ENCODE measurements at places on chromosomes 12 and 14.

DNA sequence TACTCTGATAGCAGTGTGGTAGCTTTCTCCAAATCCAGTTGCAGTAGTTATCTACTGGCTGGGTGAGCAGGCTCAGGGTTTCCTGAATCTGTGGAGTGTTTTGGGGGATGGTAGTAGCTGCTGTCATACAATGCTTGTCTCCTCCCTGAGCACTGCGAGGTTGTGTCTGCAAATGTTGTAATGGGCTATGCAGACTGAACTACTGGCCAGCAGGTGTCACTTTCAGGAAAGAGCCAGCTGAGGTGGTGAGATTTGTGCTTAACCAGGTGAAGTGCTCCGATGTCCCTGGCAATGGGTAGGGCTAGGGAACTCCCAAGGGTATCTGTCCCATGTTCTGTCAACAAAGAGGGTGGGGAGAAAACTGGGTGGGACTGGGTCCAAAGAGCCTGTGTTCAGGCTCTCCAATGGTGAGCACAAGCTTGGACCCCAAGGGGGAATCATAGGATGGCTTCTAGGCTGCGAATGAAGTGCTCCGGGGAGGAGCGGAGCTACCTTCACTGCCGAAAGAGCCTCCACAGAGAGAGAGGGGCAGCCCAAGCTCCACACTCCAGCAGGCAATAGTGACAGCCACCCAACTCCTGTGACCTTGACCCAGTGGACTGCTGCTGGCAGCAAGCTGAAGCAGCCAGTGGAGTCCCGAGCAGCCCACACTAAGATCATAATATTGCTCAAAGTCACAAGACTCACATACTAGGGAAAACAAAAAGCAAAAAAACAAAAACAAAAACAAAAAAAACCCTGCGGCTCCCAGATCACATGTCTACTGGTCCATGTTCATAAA lies 1324.0 kb upstream of the USP15 start:
- no peak for DNase-seq

DNA sequence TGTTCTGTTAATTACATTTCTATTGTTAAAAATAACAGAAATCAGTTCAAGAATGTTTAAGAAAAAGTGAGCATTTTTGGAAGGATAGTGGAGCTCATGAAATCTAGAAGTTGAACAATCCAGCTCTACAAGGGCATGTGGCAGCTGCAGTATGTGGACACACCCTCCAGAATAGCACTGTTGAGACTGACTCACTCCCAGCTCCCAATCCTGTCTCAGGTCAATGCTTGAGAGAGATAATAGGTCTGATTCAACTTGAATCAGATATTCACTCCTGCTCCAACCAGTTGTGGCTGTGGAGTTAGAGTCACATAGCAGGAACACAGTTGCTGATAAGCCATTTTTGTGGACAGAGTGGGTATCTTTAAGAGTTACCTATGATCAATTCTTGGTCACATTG lies 113.0 kb upstream of the NTF3 start:
- DNase-seq: no peak

DNA sequence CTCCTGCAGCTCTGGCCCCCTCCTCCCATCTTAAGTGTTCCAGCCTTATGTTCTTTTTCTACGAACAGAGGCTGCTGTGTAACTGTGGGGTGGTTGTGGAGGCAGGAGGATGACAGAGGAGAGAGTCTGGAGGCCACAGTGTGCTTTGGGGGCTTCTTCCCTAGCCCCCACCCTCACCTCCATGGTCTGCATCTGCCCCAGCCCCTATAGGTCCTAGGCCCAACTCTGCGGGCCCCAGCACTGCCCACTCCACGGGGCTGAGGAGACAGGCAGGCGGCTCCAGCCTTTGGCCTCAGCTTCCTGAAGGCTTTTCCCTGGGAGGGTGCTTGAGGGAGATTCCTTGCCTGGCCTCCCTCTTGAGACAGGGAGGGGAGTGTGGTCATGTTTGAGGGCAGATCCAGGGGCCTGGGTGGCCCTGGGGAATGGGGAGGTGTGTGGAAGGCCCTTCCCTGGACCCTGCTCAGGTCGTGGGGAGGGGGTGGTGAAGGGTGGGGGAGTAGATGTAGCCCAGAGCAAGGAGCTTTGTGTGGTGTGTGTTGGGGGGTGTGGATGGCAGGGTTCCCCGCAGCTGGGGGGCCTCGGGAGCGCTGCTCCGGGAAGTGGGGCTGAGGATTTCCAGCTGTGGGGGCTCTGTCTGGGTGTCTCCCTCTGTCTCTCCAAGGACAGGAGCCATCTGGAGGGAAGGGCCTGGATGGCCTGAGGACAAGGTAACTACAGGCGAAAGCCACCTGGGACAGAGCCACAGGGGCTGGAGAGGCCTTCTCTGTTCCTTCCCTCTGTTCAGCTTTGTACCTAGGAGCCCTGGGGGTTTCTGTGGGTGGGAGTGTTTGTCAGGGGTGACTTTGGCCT lies 1.1 kb downstream of the SMIM41 start:
- DNase-seq: no peak

DNA sequence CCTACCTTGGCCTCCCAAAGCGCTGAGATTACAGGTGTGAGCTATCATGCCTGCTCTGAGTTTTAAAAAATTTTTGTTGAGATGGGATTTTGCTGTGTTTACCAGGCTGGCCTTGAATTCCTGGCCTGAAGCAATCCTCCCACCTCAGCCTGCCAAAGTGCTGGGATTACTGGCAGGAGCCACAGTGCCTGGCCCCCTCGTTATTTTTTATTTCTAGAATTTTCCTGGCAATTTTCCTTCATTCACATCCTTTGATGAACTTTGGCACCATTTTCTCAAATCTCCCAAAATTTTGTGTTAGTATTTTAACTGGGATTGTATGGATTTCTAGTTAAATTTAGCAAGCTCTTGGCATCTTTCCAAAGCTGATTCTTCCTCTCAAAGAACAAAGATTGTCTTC lies 24.6 kb upstream of the SCARB1 start:
- no peak for DNase-seq

DNA sequence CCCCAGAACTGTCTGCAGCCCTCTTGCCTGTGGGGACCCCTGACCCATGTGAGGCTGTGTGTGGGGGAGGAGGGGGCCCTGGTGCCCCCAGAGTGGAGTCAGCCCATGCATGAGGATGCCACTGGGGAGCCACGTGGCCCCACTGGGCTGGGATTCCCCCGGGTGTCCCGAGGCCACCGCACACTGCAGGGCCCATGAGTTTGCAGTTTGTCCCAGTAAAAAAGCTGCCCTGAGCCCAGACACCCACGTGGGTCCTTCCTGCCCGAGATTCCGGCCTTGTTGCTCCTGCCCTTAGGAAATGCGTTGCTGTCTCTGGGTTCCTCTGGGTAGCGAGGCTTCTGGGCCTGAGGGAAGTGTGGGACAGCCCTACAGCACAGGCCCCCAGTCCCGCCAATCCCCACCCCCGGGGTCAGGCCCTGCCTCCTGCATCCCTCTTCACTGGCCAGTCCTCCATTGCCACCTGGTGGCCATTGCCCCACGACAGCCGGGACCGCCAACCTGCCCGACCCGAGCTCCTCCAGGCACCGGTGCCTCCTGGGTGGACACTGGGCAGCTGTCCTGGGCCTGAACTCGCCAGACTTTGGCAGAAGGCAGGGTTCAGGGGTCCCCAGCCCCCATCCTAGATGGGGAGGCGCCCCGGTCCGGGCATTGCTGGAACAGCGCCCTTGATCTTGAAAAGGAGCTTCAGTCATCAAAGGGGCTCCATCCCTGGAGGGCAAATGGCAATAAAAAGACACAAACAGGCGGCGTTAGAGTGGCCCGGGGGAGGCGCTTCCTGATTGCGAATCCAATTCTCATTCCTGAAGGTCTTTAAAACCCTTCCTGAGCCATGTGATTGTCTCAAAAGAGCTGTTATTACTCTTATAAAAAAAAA lies 15.6 kb upstream of the C14orf180 start:
- peak; percentile 22 for DNase-seq

DNA sequence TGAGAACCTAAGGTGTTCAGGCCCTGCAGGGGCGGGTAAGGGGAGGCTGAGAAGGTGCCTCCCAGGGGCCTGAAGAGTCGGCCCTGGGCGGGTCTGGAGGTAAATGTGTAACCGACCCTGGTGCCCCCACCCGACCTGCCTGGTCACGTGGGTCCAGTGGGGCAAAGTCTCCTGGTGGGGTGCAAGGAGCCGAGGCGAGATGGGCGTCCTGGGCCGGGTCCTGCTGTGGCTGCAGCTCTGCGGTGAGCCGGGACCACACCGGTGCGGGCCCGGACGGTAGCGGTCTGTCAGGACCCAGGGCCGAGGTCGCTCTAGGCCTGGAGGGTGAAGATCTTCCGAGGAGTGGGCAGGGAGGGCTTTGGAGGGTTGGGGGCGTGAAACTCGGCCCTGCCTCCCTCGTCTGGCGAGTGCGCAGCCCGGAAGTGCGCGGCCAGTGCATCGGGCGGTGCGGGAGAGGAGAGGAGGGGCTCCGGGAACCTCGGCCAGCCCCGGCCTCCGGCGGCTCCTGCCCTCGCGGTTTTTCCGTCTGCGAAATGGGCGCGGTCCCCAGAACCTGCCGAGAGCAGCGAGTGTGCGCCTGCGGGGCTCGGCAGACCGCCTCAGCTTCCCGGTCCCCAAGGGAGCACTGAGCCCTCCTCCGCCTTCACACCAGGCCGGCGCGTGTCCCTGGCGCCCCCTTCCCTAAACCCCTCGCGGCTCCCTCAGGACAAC lies at the start of gene AMN:
Gene AMN, plus strand, starts transcription at position 174 of the 711 bp plus-strand sequence. Its CDS starts 26 bp downstream, at position 200.
- no peak for DNase-seq

DNA sequence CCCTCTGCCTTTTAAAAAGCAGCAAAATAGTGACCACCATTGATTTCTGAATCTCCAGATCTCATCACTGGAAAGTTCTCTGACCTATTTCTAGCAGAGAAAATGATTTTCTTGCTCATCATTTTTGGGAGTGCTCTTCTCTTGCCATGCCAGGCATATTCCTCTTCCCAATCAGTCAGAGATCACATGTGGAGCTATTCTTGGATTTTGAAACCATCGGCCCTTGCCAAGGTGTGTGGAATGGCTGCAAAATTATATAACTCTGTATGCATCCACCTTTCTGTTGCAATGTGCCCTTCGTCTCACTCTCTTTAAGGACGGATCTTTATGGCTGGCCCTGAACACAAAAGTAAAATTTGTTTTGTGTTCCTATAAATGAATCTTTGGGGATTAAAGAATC lies 25.5 kb upstream of the LDHB start:
- no peak for DNase-seq

GRCh38 chr14:75793806-75794205 lies 132.8 kb downstream of the TTLL5 start:
- no peak for DNase-seq

DNA sequence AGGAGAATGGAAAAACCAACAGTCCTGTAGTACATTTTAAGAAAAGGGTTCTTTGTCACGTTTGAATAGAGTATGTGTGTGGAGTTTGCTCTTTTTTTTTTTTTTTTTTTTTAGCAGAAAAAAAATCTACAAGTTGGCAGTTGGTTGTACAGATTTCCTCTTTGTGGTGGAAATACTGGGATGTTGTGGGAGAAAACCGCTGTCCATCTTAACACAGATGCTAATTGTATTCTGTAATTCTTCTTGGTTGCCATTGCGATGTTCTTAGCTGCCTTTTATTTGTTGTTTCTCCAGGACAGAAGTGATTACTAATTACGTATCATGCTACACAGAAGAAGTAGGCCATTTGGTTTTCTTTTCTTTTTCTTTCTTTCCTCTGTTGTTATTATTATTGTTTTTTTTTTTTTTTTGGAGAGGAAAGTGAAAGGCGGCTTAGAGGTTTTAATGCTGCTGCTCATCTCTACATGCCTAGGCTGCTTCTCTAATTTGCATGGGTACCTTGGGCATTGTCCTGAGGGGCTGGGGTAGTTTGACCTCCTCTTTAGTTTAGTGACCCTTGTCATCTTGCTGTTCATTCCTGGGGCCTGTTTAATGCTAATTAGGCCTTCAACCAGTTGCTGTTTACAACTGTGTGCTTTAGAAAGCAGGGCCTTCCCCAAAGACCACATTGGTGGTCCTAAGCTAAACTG lies 94.7 kb downstream of the TMTC2 start:
- no peak for DNase-seq

GRCh38 chr12:21324551-21324950 lies 10.2 kb downstream of the SLCO1A2 start:
- no peak for DNase-seq

GRCh38 chr12:121461048-121461447 lies 61.1 kb downstream of the RNF34 start:
- no peak for DNase-seq

DNA sequence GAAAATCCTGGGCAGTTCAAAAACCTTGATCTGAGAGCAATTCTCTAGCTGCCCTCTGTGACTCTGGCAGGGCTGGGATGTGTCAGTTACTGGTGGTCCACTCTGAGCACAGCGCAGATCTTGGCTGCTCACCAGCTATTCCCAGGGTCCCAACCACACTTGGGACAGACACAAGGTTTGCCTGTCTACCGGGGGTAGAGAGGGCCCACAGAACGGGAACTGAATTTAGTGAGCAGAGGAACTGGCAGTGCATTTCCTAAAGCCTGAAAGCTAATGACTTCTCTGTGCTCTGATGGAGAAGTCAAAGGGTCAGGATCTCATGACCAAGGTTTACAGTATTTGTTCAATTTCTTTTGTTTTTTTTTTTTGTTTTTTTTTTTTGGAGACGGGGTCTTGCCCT lies 2.6 kb downstream of the PDE6H start:
- no peak for DNase-seq

DNA sequence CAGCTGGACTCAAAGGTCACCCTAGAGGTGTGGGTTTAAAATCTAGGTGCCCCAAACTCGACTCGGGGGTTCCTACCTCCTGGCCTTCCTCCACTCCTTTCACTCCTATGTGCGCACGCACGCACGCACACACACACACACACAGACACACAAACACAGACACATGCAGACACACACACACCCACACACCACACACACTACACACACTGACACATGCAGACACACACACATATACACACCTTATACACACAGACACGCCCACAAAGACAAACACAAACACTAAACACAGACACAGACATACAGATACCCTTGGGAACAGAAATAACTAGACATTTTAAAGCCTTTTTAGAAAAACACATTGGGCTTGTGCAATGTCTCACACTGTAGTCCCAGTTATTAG lies 31.8 kb downstream of the GSC start:
- no peak for DNase-seq

- no peak for DNase-seq
Measured at GRCh38 chr14:39615352-39615751, 183.1 kb upstream of the FBXO33 start.

DNA sequence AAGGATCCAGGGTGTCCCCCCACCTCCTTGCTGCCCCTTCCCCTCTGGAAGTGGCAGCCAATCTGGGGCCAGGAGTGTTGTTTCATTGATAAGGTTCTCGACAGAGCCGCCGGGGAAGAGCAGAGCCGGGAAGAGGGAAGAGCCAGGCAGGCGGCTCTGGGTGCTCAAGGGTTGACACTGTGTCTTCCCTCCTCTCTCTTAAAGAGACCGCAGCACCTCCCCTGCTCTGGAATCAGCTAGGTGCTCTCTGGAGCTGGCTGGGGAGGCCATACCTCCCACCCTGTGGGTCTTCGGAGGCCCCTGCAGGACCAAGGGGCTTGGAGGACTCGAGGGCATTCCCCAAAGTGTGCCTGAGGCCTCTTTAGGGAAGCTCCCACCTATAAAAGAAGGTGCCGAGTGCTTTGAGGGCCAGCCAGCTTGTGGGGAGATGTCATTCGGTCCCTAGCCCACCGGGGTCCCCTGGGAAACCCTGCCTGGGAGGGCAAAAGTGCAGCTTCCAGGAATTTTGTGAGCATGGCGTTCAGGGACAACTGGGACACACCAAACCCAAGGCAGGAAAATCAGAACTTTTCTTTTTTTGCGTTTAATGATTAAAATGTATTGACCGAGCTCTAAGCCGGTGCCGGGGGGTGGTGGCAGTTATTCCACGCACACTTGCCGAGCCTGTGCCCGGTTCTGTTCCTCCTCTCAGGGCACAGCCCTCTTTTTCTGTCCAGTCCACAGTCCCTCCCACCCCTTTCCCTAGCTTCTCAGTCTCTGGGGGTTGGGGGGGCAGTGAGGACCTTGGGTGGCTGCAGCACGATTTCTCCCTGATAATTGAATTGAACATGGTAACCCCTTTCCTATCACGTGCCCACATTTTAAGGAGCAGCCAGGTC lies 3.0 kb downstream of the SETD1B start:
- DNase-seq: no peak
